Thoracic aorta endothelial cell (primary cell): ENCODE measurements at places on chromosomes 11 and 22. TPM values are rescaled to one million over a fixed set of nuclear protein-coding genes. Genes with fewer than 3 reads are reported as not detected.

MMP12 gene
- not detected in 2 replicates for total RNA-seq

SLC7A4 gene
- not detected in 2 replicates for total RNA-seq

USH1C gene
- not detected in 2 replicates for total RNA-seq

CCDC188 gene
- total RNA-seq = 6.9 and 7.0 TPM in 2 replicates

HSPB2 gene
- total RNA-seq = not detected in 2 replicates

TEX12 gene
- total RNA-seq = 0.43 TPM in 1 of 2 replicates, not detected in the other

CRYBA4 gene
- total RNA-seq = not detected in 2 replicates

NFRKB gene
- total RNA-seq = 25.1 and 33.5 TPM in 2 replicates

LIN7C gene
- total RNA-seq = 69.4 and 81.2 TPM in 2 replicates

ZBTB44 gene
- 31.9 and 41.6 TPM in 2 replicates for total RNA-seq

SMTNL1 gene
- not detected in 2 replicates for total RNA-seq

RAB3IL1 gene
- 1.0 and 1.6 TPM in 2 replicates for total RNA-seq

TAF6L gene
- total RNA-seq = 16.2 and 19.7 TPM in 2 replicates
